Activated naive CD8-positive, alpha-beta T cell treated with anti-CD3 and anti-CD28 coated beads, Interleukin-2, amount 50 U/mL, for 24 hours (primary cell): ENCODE measurements at places on chromosomes 13 and 19.

- H3K27me3 ChIP-seq, result no peaks in the 10 kb centered on the region
- peaks cover 55% of the 10 kb centered on the region for H3K4me1 ChIP-seq
- no peaks in the 10 kb centered on the region for H3K36me3 ChIP-seq
- peak; percentile 42 for DNase-seq
- peak overlapping the region; percentile 86 for H3K4me3 ChIP-seq
These were observed 104.4 kb downstream of the TM9SF2 start for GRCh38 chr13:99605420-99606323.

- H3K27me3 ChIP-seq, result no peaks in the 10 kb centered on the region
- no peak overlapping the region for H3K4me3 ChIP-seq
- DNase-seq, result no peak
- H3K4me1 ChIP-seq, result peaks cover 42% of the 10 kb centered on the region
- H3K27ac ChIP-seq, result peak overlapping the region; percentile 56
- peaks cover 4% of the 10 kb centered on the region for H3K36me3 ChIP-seq
These were observed 20.9 kb downstream of the TECR start for GRCh38 chr19:14550201-14550754.

DNA sequence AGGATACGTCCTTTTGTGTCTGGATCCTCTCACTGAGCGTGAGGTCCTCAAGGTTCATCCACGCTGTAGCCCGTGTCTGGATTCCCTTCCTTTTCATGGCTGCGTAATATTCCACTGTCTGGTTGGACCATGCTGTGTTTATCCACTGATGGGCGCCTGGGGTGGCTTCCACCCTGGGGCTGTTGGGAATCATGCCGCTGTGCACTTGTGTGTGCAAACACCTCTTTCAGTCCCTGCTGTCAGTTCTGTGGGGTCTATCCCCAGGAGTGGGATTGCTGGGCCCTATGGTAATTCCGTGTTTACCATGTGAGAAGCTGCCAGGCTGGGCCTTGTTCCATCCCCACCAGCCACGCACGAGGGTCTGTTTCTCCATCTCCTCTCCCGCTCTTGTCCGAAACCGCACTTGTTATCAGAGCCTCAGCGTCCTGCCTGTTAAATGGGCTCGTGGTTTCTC is 98.6 kb downstream of the GADD45B start:
- H3K4me3 ChIP-seq, result no peak overlapping the region
- peaks cover 7% of the 10 kb centered on the region for H3K27me3 ChIP-seq
- no peak overlapping the region for H3K27ac ChIP-seq
- no peak for DNase-seq
- H3K4me1 ChIP-seq, result peaks cover 8% of the 10 kb centered on the region
- H3K36me3 ChIP-seq, result no peaks in the 10 kb centered on the region

GRCh38 chr13:50617134-50617721 is 226.3 kb downstream of the DLEU7 start:
- H3K27ac ChIP-seq, result no peak overlapping the region
- no peaks in the 10 kb centered on the region for H3K36me3 ChIP-seq
- no peaks in the 10 kb centered on the region for H3K27me3 ChIP-seq
- H3K4me1 ChIP-seq, result peaks cover 9% of the 10 kb centered on the region
- no peak overlapping the region for H3K4me3 ChIP-seq

DNA sequence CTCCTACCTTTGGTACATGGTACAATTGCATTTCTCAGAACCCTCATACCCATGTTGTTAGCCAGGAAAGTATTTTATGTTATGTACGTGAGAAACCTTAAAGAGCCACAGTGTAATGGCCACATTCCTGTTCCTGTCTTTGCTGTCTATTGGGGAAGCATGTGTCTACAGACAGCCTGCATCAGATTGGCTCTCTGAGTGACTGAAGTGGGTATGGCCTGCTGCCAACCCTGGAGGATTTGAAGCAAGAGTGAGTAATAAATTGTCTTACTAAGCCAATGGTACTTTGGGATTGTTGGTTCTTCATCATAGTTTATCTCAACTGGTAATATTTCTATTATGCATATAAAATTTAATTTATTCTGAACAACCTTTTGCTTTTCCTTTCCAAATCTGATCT is 574.1 kb downstream of the LMO7 start:
- DNase-seq, result no peak
- H3K36me3 ChIP-seq, result no peaks in the 10 kb centered on the region
- no peak overlapping the region for H3K27ac ChIP-seq
- H3K4me1 ChIP-seq, result no peaks in the 10 kb centered on the region
- H3K27me3 ChIP-seq, result no peaks in the 10 kb centered on the region

DNA sequence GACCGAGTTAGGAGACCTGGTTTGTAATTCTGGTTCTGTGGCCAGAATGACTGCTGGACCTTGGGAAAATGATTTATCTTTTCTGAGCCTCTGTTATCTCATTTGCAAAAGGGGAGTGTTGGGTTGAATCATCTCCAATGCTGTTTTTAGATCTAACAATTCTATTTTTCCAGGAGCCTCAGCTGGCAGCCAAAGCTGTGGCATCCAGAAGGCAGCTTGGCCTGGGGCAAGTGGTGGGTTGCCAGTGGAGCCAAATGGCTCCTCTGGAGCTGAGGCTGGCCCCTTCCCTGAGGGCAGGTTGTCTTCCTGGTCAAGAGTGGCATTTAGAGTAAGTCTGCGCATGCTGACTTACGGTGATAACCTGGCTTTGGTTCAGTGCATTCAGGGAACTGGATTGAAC is 21.3 kb downstream of the B3GLCT start:
- no peak for DNase-seq
- H3K27ac ChIP-seq, result no peak overlapping the region
- H3K4me3 ChIP-seq, result no peak overlapping the region
- no peaks in the 10 kb centered on the region for H3K36me3 ChIP-seq
- H3K4me1 ChIP-seq, result no peaks in the 10 kb centered on the region
- no peaks in the 10 kb centered on the region for H3K27me3 ChIP-seq

- peaks cover 19% of the 10 kb centered on the region for H3K4me1 ChIP-seq
- H3K4me3 ChIP-seq, result peak overlapping the region; percentile 70
- no peaks in the 10 kb centered on the region for H3K36me3 ChIP-seq
- peaks cover 9% of the 10 kb centered on the region for H3K27me3 ChIP-seq
- peak overlapping the region; percentile 74 for H3K27ac ChIP-seq
These were observed 13.6 kb upstream of the LATS2 start for GRCh38 chr13:21075011-21075378.

- DNase-seq, result no peak
- H3K27me3 ChIP-seq, result peaks cover 2% of the 10 kb centered on the region
- H3K36me3 ChIP-seq, result no peaks in the 10 kb centered on the region
- no peak overlapping the region for H3K4me3 ChIP-seq
These were observed 43.5 kb upstream of the TSC22D1 start for GRCh38 chr13:44619651-44620050.

GRCh38 chr19:33047422-33047821 is 17.3 kb downstream of the RHPN2 start:
- no peaks in the 10 kb centered on the region for H3K27me3 ChIP-seq
- H3K36me3 ChIP-seq, result no peaks in the 10 kb centered on the region
- DNase-seq, result no peak
- no peak overlapping the region for H3K4me3 ChIP-seq

GRCh38 chr13:95226476-95226875 is 74.8 kb downstream of the ABCC4 start:
- peaks cover 13% of the 10 kb centered on the region for H3K4me1 ChIP-seq
- no peak overlapping the region for H3K4me3 ChIP-seq
- peak overlapping the region; percentile 34 for H3K27ac ChIP-seq
- peaks cover 9% of the 10 kb centered on the region for H3K36me3 ChIP-seq

- no peak overlapping the region for H3K4me3 ChIP-seq
- no peak for DNase-seq
- H3K27ac ChIP-seq, result no peak overlapping the region
- H3K36me3 ChIP-seq, result peaks cover 11% of the 10 kb centered on the region
- no peaks in the 10 kb centered on the region for H3K27me3 ChIP-seq
These were observed 8.1 kb upstream of the ICAM1 start for GRCh38 chr19:10262771-10263170.

DNA sequence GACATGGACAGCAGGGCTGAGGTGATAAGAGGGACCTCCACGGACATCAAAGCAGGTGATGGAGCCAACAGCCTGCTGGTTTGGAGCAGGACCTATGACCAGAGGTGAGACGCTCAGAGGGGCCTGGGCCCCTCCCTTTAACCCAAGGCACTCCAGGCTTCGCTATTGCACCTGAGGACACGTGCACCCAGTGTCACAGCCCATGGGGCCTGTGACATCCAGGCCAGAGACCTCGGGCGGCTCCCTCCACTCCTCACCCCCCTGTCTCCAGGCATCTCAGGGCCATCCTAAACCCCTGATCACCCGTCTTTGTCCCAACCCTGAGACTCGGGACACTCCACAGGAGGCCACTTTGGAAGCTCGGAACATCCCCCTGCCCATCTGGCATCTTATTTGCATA is 12.9 kb downstream of the ADGRE5 start:
- no peaks in the 10 kb centered on the region for H3K27me3 ChIP-seq
- no peak overlapping the region for H3K4me3 ChIP-seq
- H3K36me3 ChIP-seq, result peaks cover 59% of the 10 kb centered on the region
- H3K4me1 ChIP-seq, result peaks cover 42% of the 10 kb centered on the region
- no peak for DNase-seq

- H3K27ac ChIP-seq, result no peak overlapping the region
- H3K4me3 ChIP-seq, result no peak overlapping the region
- DNase-seq, result no peak
These were observed 43.3 kb upstream of the GPC6 start for GRCh38 chr13:93183302-93183701.

- H3K36me3 ChIP-seq, result peaks cover 27% of the 10 kb centered on the region
- DNase-seq, result no peak
- H3K4me3 ChIP-seq, result no peak overlapping the region
- no peak overlapping the region for H3K27ac ChIP-seq
These were observed 17.2 kb downstream of the GTF2F2 start for GRCh38 chr13:45137526-45137925.

GRCh38 chr19:6822311-6822670 is 49.8 kb downstream of the VAV1 start:
- peaks cover 5% of the 10 kb centered on the region for H3K4me1 ChIP-seq
- H3K4me3 ChIP-seq, result no peak overlapping the region
- no peak for DNase-seq
- H3K36me3 ChIP-seq, result peaks cover 58% of the 10 kb centered on the region

GRCh38 chr13:26988059-26988769 is 183.4 kb downstream of the USP12 start:
- no peak overlapping the region for H3K27ac ChIP-seq
- H3K27me3 ChIP-seq, result peaks cover 7% of the 10 kb centered on the region
- no peaks in the 10 kb centered on the region for H3K36me3 ChIP-seq

DNA sequence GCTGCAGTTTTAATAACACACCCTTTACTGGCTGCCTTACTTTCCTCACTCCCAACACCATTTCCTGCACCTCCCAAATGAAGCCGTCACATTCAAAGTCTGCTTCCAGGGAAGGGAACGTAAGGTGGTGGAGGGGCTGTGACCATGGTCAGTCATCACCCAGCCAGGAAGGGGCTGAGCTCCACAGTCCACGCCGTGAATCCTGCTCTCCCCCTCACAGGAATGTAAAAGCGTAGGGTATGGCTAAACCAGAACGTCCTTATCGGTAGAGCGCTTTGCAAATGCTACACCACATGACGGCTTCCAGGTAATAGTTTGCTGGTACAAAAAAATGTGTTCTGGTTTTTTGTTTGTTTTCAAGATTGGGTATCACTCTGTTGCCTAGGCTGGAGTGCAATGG is 7.0 kb downstream of the NUMBL start:
- H3K36me3 ChIP-seq, result peaks cover 15% of the 10 kb centered on the region
- no peak overlapping the region for H3K27ac ChIP-seq
- H3K4me3 ChIP-seq, result no peak overlapping the region

DNA sequence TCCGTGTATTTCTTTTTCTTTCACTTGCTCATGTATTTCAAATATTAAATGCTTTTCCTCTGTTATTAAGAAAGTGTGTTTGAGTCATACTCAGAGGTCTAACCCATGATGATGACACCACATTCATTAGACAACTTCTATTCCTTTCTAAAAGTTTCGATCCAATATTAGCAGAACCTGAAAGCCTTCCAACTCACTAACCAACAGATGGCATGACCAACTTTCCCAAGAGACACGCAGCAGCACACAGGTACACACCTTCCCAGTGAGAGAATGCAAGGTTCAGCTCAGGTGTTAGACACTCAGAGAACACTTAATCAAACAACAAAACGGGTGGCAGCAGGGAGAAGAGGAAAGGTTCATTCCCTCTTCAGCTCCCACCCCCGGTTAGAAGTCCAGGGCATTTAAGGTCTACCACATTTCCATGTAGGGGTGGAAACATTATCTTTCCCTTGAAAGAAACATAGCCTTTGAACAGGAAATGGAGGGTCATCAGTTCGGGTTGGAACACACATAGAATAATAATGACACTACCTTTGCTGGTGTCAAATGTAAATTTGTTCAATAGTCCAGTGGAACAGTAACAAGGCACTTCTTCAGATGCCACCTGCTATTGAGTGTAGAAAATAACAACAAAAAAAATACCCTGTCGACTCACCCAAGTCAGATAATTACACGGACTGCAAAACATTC is 404.2 kb downstream of the COG6 start:
- no peaks in the 10 kb centered on the region for H3K27me3 ChIP-seq
- peak overlapping the region; percentile 70 for H3K27ac ChIP-seq
- no peak for DNase-seq
- H3K36me3 ChIP-seq, result no peaks in the 10 kb centered on the region
- H3K4me1 ChIP-seq, result peaks cover 45% of the 10 kb centered on the region

- no peaks in the 10 kb centered on the region for H3K27me3 ChIP-seq
- peaks cover 9% of the 10 kb centered on the region for H3K4me1 ChIP-seq
- DNase-seq, result no peak
- no peak overlapping the region for H3K27ac ChIP-seq
These were observed 17.6 kb downstream of the DCAF15 start for GRCh38 chr19:13969897-13970296.

DNA sequence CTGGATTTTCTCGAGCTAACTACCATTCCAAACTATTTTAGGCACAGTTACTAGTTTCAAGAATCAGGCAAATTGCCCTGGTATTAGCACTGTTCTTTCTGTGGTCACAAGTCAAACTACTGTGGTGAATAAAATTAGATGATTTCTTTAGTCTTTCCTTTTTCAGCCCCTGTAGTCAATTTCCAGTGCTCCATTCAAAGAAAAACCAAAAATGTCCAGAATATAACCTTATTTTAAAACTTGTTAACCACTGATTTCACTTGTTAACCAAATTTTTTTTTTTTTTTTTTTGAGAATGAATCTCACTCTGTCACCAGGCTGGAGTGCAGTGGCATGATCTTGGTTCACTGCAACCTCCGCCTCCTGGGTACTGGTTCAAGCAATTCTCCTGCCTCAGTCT is 50.6 kb upstream of the USPL1 start:
- no peaks in the 10 kb centered on the region for H3K27me3 ChIP-seq
- H3K27ac ChIP-seq, result no peak overlapping the region
- peaks cover 21% of the 10 kb centered on the region for H3K4me1 ChIP-seq
- no peaks in the 10 kb centered on the region for H3K36me3 ChIP-seq

GRCh38 chr19:19342086-19343015 is 21.7 kb downstream of the MAU2 start:
- no peak overlapping the region for H3K4me3 ChIP-seq
- H3K4me1 ChIP-seq, result no peaks in the 10 kb centered on the region
- H3K27ac ChIP-seq, result no peak overlapping the region
- peaks cover 22% of the 10 kb centered on the region for H3K36me3 ChIP-seq
- no peak for DNase-seq
